ENCODE measurements at places on chromosomes 2 and 18. TPM values are rescaled to one million over a fixed set of nuclear protein-coding genes. Genes with fewer than 3 reads are reported as not detected.

The MRPL30 gene
- total RNA-seq = 33.8 TPM

The PROM2 gene
- total RNA-seq = not detected

The KLHL41 gene
- 0.08 TPM for total RNA-seq

The GNAL gene
- total RNA-seq = 6.2 TPM

The DOK6 gene
- total RNA-seq = not detected

The CPO gene
- not detected for total RNA-seq

The DTNA gene
- total RNA-seq = 0.18 TPM

The CEBPZOS gene
- 43.9 TPM for total RNA-seq

The RAB6C gene
- total RNA-seq = not detected

The ITPRIPL1 gene
- total RNA-seq = not detected

The NUP35 gene
- 34.4 TPM for total RNA-seq

The WDR33 gene
- total RNA-seq = 21.2 TPM

The PPP1R1C gene
- total RNA-seq = 3.3 TPM

The ADGRF3 gene
- total RNA-seq = not detected

The GNLY gene
- total RNA-seq = not detected

The PSTPIP2 gene
- total RNA-seq = 0.23 TPM

The SERPINB3 gene
- total RNA-seq = not detected

The POTEC gene
- total RNA-seq = not detected

The MTERF4 gene
- 24.5 TPM for total RNA-seq

The COL4A3 gene
- 1.1 TPM for total RNA-seq

The TFPI gene
- 58.8 TPM for total RNA-seq

The CHRND gene
- total RNA-seq = not detected

The FECH gene
- 39.8 TPM for total RNA-seq

The ERBB4 gene
- total RNA-seq = not detected

The DSG2 gene
- total RNA-seq = 58.5 TPM

The SNTG2 gene
- not detected for total RNA-seq

The SGO2 gene
- 13.4 TPM for total RNA-seq

The PLGLB2 gene
- total RNA-seq = 0.16 TPM

The HRH4 gene
- 0.02 TPM for total RNA-seq
